Stimulated activated CD4-positive, alpha-beta T cell treated with anti-CD3 and anti-CD28 coated beads, Interleukin-15, amount 100 ng/mL, for 24 hours (primary cell): ENCODE measurements at places on chromosomes 4 and X.

GRCh38 chr4:93313197-93313596 is 515.4 kb upstream of the ATOH1 start:
- no peak for DNase-seq

DNA sequence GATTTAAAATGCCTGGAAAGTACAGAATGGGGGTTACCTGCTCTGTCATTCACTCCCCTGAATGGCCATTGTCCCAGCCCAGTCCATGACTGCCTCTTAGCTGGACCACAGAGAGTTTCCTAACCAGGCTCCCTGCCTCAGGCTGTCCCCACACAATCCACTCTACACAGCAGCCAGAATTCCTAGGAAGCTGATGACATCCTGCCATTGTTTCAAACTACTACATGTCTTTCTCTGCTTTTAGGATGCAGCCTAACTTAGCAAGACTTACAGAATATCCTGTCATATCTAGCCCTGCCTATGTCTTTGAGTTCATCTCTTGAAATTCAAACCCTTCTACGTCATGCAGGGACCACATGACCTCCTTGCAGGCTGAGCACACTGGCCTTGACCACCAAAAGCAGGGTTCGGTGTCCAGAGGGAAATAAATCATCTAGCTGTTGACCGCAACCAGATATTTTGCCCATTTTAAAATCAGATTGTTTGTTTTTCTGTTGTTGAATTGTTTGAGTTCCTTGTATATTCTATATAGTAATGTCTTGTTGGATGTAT is 16.1 kb upstream of the CRMP1 start:
- DNase-seq, result no peak

GRCh38 chrX:10071451-10072144 is 85.2 kb upstream of the CLCN4 start:
- DNase-seq, result no peak

DNA sequence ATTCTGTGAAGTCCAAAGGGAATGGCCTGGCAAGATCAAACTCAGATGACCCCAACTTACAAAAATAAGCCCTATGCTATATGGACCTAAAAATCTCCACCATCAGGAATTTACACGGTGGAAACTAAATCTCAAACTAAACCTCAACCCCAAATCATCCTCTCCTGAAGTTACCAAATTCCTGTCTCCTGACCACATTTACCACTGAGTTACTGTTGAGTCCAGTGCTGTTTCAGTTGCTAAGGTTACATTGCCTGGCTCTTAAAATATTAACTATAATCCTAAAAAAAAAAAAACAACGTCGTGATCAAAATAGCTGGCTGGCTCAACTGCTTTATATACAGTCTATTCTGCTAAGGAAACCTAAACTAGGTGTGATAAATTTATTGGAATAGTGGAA is 315.2 kb upstream of the SLIT2 start:
- DNase-seq, result no peak

- no peak for DNase-seq
Observed at GRCh38 chr4:183411291-183411861, 33.1 kb upstream of the CDKN2AIP start.

GRCh38 chrX:136185401-136186022 is 38.2 kb downstream of the FHL1 start:
- no peak for DNase-seq

DNA sequence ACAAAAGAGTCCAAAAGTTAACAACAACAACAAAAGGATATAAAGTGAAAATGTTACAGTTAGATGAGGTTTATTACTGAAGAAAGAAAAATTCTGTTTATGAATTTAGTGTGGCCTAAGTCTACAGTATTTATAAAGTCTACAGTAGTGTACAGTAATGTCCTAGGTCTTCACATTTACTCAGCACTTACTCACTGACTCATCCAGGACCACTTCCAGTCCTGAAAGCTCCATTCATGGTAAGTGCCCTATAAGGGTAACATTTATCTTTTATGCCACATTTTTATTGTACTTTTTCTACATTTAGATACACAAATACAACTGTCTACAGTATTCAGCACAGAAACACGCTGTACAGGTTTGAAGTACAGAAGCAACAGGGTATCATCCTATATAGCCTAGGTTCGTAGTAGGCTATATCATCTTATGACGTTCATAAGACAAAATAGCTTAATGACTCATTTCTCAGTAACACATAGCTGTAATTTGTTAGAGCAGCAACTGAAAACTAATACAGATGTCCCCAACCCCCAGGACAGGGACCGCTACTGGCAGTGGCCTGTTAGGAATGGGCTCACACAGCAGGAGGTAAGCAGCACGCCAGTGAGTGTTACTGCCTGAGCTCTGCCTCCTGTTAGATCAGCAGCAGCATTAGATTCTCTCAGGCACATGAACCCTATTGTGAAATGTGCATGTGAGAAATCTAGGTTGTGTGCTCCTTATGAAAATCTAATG is 61.3 kb downstream of the CENPC start:
- no peak for DNase-seq

DNA sequence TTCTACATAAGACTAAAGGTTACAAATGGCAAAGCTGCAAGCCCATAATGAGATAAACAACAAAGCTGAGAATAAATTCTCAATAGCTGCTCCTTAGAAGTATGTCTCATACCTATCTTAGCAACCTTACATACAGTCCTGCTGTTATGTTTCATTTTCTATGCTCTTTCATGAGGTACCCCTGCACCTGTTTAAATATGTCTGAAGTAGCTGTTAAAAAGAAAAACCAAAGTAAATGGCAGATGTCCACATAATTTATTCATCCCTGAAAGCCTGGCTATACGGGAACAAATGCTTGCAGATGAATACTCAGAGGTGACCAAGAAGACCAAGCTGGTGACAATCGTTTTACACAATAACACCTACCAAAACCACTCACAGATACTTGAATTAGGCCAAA is 22.5 kb downstream of the PPA2 start:
- DNase-seq, result no peak

DNA sequence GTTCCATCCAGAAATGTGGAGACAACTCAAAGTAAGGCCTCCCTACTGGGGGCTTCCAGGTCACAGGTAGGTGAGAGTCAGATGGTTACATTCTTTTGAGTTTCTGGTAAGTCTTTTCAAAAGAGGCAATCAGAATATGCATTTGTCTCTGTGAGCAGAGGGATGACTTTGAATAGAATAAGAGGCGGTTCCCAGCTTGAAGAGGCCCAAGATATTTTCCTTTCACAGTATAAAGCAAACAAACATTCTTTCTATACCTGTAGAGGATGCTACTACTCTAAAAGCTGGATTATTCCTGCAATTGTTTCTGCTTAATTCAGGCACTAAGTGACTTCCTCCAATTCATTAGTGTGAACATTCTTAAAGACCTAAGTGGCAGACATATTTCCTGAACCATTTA is 44.4 kb downstream of the DIAPH2 start:
- DNase-seq, result no peak

- peak; percentile 86 for DNase-seq
Observed at GRCh38 chrX:51892921-51893745, at the start of gene MAGED1. Gene MAGED1 (plus strand): TSS chrX:51893623. CDS start chrX:51894305, 682 bp downstream.

DNA sequence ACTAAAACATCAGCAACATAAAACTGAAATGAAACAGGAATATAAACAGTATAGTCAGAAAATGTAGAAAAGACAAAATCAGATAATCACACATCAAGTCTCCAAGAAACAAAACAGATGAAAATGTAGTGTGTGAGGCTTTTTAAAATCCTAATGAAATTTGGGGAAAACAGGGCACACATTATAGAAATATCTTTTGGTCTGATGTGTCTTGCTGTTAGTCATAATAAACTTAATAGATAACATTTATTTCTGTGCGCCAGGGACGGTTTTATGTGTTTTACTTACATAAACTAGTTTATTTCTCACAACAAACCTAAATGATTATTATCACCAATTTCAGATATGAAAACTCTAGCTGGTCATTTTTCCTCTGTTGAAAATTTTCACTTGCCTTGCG is 293.9 kb upstream of the GATB start:
- DNase-seq, result no peak

GRCh38 chr4:184457535-184458249 is 16.7 kb downstream of the IRF2 start:
- DNase-seq, result no peak

- DNase-seq, result no peak
Observed at GRCh38 chr4:151656058-151656457, 104.7 kb downstream of the GATB start.

DNA sequence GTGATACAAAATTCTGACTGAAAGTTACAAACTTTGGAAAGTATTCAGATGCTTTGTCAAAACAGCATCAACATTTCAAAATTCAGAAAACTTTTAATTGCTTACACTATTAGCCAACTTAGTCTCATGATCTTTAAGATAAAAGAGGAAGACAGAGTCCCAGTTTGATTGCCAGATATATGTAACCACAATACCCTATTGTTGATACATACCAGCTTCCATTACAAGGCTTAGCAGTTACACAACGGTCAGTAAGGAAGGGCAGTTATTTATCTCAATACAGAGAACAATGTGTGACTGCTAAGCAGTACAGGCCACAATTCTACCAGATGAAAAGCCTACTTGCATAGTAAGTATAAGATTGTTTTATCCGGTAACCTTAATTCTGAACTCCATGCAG is 138.4 kb downstream of the SPANXN3 start:
- no peak for DNase-seq

- DNase-seq, result no peak
Observed at GRCh38 chr4:53477038-53477565, 99.7 kb downstream of the FIP1L1 start.

DNA sequence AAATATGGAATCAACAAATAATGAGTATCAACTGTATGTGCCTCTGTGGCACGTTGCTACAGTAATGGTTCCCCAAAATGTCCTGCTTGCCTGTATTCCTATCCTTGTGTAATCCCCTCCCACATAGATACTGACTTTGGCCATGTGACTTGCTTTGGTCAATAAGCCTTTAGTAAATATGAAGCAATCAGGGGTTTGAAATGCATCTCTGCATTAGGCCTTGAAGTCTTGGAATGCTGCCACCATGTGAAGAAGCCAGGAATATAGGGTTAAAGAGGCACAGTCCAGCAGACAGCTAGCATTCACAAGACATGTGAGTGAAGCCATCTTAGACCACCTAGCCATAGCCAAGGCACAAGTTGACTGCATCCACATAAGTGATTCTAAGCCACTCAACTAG is 190.9 kb downstream of the GABRB1 start:
- no peak for DNase-seq

DNA sequence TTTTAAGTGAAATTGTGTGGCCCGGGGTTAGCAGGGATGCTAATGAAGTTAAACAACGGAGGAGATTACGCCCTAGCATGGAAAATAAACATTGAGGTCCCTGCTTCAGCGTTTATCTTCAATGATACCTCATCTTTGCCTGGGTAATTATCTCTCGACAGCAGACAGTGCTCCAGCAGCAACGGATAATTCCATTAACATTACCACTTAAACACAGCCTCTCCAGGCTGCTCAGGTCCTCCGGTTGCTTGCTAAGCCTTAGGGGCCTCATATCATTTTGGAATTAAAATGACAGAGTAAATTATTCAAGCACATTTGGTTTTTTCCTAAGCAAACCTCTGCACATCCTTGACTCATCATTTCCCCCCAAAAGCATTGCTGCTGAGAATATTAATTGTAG is 281.5 kb upstream of the KLF3 start:
- DNase-seq, result no peak

- no peak for DNase-seq
Observed at GRCh38 chrX:50180073-50180940, 20.5 kb downstream of the AKAP4 start.
